ENCODE measurements at places on chromosomes 16 and 17.

- DNase-seq = no peak
Measured at GRCh38 chr16:66342294-66342900, 24.1 kb upstream of the CDH5 start.

GRCh38 chr17:11178581-11178980 lies 62.4 kb upstream of the SHISA6 start:
- no peak for DNase-seq

- DNase-seq = no peak
Measured at GRCh38 chr16:22054847-22055590, 37.3 kb upstream of the VWA3A start.

DNA sequence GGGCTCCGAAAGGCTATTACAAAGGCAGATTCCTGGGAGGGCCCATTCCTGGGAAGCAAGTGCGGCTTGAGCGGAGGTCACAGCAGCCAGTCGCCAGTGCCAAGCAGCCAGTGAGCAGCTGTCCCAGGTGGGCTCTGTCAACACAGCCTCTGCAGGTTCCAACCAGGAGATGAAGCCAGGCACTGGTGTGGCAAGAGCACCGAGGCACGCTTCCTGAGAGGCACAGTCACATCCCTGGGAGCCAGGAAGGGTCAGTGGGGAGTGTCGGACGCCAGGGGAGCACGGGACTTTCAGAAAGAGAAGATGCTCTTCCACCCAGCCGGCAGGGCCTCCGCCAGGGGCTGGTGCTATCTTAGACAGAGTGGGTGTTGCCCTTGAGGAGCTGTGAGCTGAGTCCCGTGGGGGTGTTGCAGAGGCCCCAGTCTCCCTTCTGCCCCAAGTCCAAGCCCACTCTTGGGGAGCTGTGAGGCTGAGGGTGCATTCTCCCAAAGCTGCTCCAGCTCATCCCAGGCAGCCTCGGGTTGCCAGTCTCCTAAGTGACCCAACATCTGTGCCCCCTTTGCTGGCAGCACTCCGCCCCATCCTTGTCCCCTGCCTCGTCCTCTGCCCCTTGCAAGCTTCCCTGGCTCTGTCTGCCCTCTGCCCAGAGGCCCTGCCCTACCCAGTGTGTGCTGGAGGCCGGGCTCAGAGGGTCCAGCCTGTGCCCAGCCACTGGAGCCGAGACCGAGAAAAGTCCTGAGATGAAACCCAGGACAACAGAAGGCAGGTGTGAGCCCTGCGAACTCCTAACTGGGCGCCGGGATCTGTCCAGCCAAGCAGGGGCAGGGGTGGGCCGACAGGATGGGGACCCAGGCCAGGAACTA lies 6.6 kb downstream of the UBALD1 start:
- DNase-seq = no peak

DNA sequence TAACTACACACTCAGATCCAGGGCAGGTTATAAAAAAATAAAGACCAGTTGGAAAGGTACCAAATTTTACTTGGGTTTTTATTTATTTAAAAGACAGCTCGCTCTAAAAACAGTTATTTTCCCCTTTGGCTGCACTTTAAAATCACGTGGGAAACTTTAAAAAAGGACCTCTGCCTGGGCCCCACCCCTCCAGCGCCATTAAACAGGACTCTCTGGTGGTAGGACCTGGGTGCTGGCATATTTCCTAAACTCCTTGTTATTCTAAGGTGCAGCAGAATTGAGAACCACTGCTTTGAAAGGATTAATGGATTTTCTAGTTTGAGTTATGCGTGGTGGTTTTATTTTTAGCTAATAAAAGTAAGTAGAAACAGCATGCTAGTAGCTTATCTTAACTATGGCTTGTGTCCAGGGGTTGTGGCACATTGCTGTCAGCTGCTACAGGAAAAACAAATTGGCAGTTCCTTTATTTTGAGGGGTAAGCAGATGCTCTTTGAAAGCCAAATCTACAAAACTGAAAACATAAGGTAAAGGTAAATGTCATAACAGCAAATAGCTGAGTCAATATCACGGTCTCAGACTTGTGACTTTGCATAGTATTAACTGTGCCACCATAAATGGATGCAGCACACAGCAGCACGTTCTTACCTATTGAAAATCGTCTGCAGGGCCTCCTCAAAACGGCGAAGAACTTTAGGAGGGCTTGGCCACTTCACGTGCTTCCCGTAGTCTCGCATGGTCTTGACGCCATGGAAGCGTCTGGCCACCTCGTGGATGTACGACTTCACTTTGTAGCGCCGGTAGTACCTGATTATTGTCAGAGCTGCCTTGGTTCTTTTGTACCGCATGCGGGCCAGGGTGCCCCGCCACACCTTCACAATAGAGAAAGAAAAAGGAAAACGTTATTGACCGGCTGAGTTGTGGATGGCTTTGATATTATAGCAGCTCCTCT lies 172.0 kb downstream of the CDK5R1 start:
- DNase-seq = no peak

GRCh38 chr17:79732804-79733691 lies 2.3 kb downstream of the ENPP7 start:
- DNase-seq = no peak

DNA sequence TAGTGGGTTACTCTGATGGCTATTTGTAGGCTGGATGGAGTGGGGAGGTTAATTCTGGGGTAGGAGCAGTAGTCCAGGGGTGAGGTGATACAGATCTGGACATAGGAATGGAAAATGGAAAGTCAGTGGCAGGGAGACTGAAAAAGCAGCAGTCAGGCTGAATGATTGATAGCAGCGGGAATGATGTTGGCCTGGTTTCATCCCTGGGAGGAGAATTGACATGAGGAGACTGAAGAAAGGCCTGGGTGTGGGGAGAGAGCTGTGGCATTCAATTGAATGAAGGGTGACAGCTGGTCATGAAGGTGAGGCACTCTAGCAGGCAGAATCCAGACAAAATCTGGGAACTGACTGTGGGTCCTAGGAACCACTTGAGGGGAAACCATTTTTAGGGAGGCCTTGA lies 34.7 kb upstream of the CLEC18A start:
- DNase-seq = no peak

DNA sequence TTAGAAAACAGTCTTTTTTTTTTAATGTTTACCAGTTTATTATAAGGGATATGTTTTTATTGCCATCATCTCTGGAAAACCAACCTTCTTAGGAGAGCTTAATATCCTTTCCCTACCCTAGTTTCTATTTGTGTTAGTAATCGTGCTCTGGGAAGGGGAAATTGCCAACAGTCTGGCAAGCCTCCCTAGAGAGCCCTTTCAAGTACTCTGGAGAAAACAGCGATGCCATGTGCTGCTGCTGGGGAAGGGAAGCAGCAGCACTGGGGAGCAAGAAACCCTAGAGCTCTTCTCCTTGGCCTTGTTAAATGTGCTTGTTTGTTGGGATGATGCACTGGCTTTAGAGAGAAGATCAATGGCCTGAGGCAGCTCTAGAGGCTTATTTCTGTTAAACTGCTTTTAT lies 10.3 kb downstream of the RETREG3 start:
- DNase-seq = no peak

- DNase-seq = no peak
Measured at GRCh38 chr17:16351831-16352230, 1.4 kb downstream of the CENPV start.

GRCh38 chr17:47257651-47258339 lies 4.2 kb downstream of the ITGB3 start:
- DNase-seq = no peak

DNA sequence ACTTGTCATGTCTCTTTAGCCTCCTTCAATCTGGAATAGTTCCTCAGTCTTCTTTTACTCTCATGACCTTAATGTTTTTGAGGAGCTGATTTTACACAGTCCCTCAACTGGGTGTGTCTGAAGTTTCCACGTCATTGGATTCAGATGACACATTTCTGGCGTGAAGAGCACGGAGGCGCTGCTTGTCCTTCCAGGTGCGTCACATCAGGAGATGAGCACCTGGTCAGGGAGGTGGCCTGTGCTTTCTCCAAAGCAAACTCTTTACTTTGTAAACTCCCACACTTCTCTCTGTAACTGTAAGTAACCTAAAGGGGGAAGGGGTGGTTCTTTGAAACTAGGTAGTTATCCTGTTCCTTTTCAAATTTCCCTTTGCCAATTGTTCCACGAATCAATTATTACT lies 52.5 kb upstream of the MNT start:
- DNase-seq = no peak

- DNase-seq = no peak
Measured at GRCh38 chr17:29086628-29087332, 43.8 kb downstream of the PIPOX start.

- no peak for DNase-seq
Measured at GRCh38 chr16:7390974-7391373, 58.3 kb downstream of the RBFOX1 start.

DNA sequence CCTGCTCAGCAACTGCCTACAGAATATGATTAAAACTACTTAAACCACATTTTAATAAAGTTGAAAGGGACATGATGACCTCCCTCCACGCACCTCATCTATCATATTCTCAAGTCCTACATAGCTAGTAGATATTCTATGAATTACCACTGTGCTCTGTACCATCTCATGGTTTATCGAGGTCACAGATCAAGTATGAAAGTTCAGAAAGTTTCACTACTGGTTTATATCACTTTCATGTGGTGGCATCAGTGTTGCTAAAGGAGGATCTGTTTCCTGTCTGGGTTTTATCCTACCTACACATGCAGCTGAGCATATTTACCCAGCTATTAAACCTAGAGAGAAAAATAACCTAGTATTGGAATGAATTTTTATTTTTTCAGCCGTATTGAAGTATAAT lies 214.9 kb upstream of the MON1B start:
- DNase-seq = no peak

All from NCI-H2081 treated with DMSO at 0.1 percent for 48 hours (cell line).